Suprapubic skin (tissue), 4 donors: ENCODE measurements at places on chromosomes 3 and 15. TPM values are rescaled to one million over a fixed set of nuclear protein-coding genes. Genes with fewer than 3 reads are reported as not detected.

Gene ZNF501
- 2.0 TPM for total RNA-seq

Gene CYP11A1
- 0.53 TPM for total RNA-seq

Gene RAB5A
- total RNA-seq: 93.9 TPM

Gene WDR93
- 0.31 TPM for total RNA-seq

Gene EIF4E3
- total RNA-seq: 17.9 TPM

Gene LARP6
- total RNA-seq: 13.4 TPM

Gene IMPDH2
- 355 TPM for total RNA-seq

Gene TRPM7
- 72.0 TPM for total RNA-seq

Gene PLCB2
- 3.0 TPM for total RNA-seq

Gene PIF1
- total RNA-seq: 5.9 TPM

Gene KLHL25
- 17.6 TPM for total RNA-seq

Gene ZMAT3
- 13.5 TPM for total RNA-seq

Gene BCHE
- 4.8 TPM for total RNA-seq

Gene FEZF2
- not detected for total RNA-seq
